ENCODE measurements at places on chromosomes 7 and 10.
A peak's percentile ranks its signal among the peaks of the same experiment; 100 is the strongest.

DNA sequence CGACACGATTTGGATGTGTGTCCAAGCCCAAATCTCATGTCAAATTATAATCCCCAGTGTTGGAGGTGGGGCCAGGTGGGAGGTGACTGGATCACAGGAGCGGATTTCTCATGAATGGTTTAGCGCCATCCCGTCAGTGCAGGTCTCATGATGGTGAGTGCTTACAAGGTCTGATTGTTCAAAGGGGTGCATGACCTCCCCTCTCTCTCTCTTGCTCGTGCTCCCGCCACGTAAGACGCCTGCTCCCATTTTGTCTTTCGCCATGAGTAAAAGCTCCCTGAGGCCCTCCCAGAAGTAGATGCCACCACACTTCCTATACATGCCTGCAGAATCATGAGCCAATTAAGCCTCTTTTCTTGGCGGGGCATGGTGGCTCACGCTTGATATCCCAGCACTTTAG, 71.5 kb upstream of the NANOS1 start:
- H3K4me3 ChIP-seq, result no peak overlapping the region
- H3K27ac ChIP-seq, result no peak overlapping the region
- H3K36me3 ChIP-seq, result no peaks in the 10 kb centered on the region
- no peak for DNase-seq
- no peaks in the 10 kb centered on the region for H3K27me3 ChIP-seq

DNA sequence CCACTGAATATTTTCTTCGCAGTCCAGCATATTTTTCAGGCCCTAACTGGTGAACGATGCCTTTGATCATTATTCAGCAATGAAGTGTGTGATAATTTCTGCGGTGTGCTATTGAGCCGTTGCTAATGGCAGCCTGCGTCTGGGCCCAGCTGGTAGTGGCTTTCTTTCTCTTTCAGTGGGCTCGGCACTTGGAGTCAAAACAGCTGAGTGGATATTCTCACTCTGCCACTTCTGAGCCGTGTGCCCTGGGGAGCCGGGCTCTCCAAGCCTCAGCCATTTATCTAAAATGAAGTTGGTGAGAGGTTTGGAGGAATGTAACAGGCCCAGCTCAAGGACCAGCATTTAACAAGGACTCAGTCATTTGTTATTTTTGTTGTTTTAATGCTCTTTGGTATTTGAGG, 87.5 kb upstream of the IFRD1 start:
- no peaks in the 10 kb centered on the region for H3K27me3 ChIP-seq
- no peak overlapping the region for H3K4me3 ChIP-seq
- DNase-seq, result peak; percentile 33
- H3K27ac ChIP-seq, result peak overlapping the region; percentile 80
- H3K36me3 ChIP-seq, result no peaks in the 10 kb centered on the region
- 0 out of 2 replicates have a peak, but pooled peaks cover 3% of the 10 kb centered on the region for H3K4me1 ChIP-seq

- H3K4me1 ChIP-seq, result peaks cover 19% of the 10 kb centered on the region
- no peak overlapping the region for H3K4me3 ChIP-seq
- H3K36me3 ChIP-seq, result no peaks in the 10 kb centered on the region
- no peaks in the 10 kb centered on the region for H3K27me3 ChIP-seq
- H3K27ac ChIP-seq, result no peak overlapping the region
- no peak for DNase-seq
These were observed 57.5 kb downstream of the RBM20 start for GRCh38 chr10:110701617-110701971.

DNA sequence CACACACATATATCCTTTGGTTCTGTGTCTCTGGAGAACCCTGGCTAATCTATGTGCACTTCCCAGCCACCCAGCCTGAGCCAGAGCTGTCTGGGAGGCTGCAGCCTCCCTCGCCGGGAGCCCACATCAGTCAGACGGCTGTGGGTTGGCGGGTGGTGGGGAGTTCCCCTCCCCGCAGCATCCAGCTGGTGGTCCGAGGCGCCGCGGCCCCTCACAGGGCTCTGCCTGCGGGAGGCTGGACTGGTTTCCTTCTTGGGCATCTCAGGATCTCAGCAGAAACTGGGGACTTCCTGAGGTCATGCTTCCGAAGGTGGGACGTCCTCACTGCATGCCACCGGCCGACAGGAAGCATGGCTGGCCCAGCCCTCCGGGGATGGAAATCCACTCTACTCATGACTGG, 22.0 kb upstream of the PSMG3 start:
- no peak overlapping the region for H3K4me3 ChIP-seq
- no peak overlapping the region for H3K27ac ChIP-seq
- no peaks in the 10 kb centered on the region for H3K27me3 ChIP-seq
- no peak for DNase-seq
- H3K4me1 ChIP-seq, result no peaks in the 10 kb centered on the region

- no peak overlapping the region for H3K4me3 ChIP-seq
- H3K27ac ChIP-seq, result no peak overlapping the region
- H3K27me3 ChIP-seq, result no peaks in the 10 kb centered on the region
- peaks cover 25% of the 10 kb centered on the region for H3K4me1 ChIP-seq
These were observed 96.8 kb downstream of the COL28A1 start for GRCh38 chr7:7438851-7439250.

DNA sequence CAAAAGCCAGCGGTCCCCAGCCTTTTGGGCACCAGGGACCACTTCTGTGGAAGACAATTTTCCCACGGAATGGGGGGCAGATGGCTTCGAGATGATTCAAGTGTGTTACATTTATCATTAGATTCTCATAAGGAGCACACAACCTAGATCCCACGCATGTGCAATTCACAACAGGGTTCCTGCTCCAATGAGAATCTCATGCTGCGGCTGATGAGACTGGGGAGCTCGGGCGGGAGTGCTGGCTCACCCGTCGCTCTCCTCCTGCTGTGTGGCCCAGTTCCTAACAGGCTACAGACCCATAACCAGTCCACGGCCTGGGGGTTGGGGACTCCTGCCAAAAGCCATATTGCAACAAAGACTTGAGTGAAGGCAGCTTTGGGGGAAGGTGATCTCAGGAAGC, 26.6 kb upstream of the DOCK1 start:
- no peaks in the 10 kb centered on the region for H3K36me3 ChIP-seq
- H3K27ac ChIP-seq, result no peak overlapping the region
- H3K4me1 ChIP-seq, result peaks cover 11% of the 10 kb centered on the region
- H3K4me3 ChIP-seq, result no peak overlapping the region

GRCh38 chr7:142422621-142423020, 164.8 kb upstream of the PRSS58 start:
- no peaks in the 10 kb centered on the region for H3K27me3 ChIP-seq
- DNase-seq, result no peak
- H3K36me3 ChIP-seq, result no peaks in the 10 kb centered on the region
- H3K4me1 ChIP-seq, result no peaks in the 10 kb centered on the region
- H3K4me3 ChIP-seq, result no peak overlapping the region

GRCh38 chr10:5555021-5555510, 30.3 kb downstream of the CALML3 start:
- no peak for DNase-seq
- H3K36me3 ChIP-seq, result no peaks in the 10 kb centered on the region
- H3K4me3 ChIP-seq, result no peak overlapping the region
- H3K27me3 ChIP-seq, result no peaks in the 10 kb centered on the region
- peaks cover under 1% of the 10 kb centered on the region for H3K4me1 ChIP-seq

Measured in GM23338 (cell line).